Activated CD4-positive, alpha-beta T cell treated with anti-CD3 and anti-CD28 coated beads, Interleukin-2, amount 50 U/mL, for 16 hours (primary cell): ENCODE measurements at places on chromosomes 7 and 10.
A peak's percentile ranks its signal among the peaks of the same experiment; 100 is the strongest.

DNA sequence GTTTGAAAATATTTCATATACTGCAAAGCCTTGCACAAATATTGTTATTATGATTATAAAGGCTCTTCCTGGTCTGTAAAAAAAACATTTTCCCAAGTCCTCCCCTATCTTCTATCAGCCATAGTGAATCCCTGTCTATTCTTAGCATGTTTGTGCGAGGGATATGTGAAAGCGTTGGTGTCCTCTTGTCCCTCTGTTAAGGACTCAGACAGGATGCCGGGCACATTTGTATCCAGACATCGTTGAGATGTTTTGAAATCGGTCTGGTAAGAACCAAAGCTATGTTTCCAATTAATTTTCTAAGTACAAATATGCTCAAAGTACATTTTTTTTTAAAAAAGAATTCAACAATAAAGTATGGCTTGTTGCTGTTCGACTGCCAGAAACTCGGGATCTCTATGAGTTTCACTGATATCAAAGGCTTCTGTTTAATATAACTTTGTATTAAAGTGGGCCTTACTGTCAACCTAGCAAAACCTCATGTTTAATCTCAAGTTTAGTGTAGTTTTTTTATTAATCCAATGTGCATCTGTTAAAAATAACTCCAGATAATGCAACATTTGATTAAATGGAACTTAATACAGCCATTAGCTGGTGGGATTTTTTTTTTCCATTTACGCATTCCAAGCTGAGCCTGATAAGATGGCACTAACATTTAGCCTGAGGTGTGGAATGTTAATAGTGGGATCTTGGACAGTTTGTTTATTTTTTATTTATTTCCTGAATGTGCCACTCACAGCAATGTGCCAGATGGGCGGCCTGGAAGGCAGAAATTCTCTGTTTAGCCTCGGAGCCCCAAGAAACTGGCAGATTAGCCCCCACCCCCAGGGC is 754.3 kb downstream of the LRMDA start:
- DNase-seq: no peak

- DNase-seq: no peak
Observed at GRCh38 chr10:70598857-70599295, 3.7 kb downstream of the PRF1 start.

GRCh38 chr10:124992462-124993344 is 50.8 kb downstream of the ZRANB1 start:
- DNase-seq: peak; percentile 47

DNA sequence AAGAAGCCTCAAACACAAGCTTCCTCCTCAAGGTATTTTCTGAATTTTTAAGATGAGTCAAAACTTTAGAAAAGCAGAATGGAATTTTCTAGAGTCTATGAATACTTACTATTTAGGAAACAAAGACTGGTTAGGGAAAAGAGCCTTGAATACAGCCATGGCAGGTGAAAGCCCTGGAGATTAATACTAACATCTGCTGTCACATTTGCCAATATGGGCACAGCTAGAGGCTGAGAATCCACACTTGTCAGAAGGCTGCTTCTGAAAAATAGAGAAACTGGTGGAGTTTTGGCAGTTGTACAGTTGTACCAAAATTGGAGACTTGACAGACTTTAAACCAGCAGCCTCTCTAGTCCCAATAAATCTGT is 24.3 kb upstream of the CNNM1 start:
- DNase-seq: no peak

DNA sequence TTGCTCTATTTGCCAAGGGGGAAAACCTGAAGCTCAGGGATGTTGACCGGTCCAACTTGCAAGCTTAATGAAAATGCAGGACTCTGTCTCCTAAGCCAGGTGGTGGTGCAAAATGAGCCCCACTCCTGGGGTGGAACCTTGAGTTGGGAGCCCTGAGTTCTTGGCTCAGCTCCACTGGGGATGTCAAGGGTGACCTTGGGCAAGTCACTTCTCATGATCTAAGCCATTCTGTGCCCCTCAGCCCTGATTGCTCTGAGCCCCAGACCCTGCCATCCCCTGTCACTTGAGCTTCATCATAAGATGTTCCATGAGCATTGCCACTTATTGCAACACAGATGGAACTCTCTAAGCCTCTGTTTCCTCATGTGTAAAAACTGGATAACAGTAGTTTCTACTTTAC is 33.9 kb downstream of the MYL10 start:
- no peak for DNase-seq

- DNase-seq: no peak
Observed at GRCh38 chr7:158771213-158771834, 58.0 kb downstream of the ESYT2 start.

GRCh38 chr10:119859420-119860258 is 13.0 kb downstream of the MCMBP start:
- DNase-seq: peak; percentile 46

GRCh38 chr10:69501657-69502056 is 50.4 kb downstream of the TSPAN15 start:
- no peak for DNase-seq

GRCh38 chr10:118590334-118590733 is 5.1 kb downstream of the PRLHR start:
- DNase-seq: no peak

- no peak for DNase-seq
Observed at GRCh38 chr10:60446070-60446833, 56.6 kb upstream of the ANK3 start.

- no peak for DNase-seq
Observed at GRCh38 chr7:1078985-1079384, 8.9 kb upstream of the GPER1 start.

DNA sequence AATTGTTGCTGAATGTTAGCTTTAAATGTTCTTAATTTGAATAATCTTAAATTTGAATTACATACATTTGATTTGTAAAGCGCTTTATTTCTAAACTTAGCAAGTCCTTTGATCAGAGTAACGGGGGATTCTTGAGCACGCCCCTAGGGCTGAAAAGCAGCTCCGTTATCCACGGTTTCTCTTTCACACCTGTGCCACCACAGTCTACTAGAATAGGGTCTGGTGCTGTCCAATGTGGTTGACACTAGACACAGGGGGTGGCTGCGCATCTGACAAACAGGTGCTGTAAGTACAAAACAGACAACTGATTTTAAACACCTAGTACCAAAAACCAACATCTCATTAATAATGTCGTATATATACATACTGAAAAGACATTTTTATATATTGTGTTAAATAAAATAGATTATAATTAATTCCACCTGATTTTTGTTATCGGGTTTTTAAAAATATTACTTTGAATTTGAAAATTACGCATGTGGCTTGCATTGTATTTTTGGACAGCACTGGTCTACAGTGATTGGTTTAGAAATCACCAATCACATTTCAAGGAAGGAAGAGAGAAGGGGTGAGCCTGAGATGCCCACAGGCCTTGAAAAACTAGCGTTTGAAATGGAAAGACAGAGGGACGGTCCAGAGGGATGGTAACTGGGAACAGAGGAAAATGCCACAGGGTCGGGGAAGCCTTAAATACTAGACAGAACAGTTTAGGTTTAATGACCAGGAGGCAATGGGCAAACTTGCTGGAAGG is 7.3 kb downstream of the SEPHS1 start:
- DNase-seq: peak; percentile 12

DNA sequence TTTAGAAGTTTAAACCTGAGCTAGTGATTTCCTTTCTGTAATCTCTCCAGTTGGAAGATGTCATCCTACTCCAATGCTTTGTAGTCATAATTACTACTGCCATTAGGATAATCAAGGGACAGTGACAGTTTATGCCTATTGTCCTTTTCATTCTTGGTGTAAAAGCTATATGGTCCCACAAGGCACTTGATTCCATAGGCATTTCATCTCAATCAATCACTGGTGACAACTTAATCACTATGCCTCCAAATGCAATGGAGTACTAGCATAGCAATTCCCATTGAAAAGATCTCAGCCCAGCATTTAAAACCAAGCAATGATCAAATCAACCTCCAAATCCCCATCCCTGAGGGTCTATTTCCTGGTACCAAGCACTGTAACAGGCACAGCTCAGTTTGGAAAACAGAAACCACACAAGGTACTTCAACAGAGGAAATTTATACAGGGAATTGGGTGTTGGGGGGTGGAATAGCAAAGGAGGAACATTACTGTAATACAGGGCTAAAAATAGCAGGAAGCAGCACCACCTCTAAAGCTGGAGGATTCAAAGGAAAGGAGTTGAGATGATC is 51.0 kb downstream of the FHIP2A start:
- DNase-seq: no peak

DNA sequence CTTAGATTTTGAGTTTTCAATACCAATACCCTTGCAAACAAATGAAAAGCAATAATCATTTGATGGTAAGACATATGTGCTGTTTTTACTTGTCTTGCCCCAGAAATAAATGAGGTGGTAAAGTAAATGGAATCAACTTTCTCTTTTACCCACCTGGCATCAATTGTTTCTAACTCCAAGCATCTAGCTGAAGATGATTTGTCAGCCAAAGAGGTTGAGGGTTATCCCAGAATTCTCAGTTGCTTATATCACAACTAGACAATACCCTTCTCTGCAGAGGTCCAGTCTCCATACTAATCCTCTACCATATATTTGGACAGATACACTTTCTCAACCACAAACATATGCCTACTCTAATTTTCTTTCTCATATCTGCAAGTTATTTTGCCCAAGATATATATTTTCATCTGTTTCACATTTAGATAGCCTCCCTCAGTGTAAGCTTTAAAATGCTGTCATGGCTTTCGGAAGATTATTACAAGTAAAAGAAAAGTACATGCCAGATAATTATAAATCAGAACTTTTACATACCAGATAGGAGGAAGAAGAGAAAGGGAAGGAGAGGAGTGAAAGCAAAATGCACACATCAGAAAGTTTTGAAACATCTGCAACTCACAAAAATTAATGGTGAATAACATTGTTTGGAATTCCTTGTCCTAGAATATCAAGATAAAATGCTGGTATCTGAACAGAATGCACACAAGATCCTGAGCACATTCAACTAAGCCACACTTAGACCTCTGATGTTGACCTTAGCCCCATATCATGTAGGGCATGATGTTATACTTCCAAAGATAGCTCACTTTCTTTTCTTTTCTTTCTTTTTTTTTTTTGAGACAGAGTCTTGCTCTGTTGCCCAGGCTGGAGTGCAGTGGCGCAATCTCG is 146.6 kb downstream of the REEP3 start:
- no peak for DNase-seq

- DNase-seq: no peak
Observed at GRCh38 chr7:3371601-3372000, 70.5 kb downstream of the SDK1 start.

- DNase-seq: no peak
Observed at GRCh38 chr7:127876393-127876792, 154.8 kb downstream of the LRRC4 start.

- no peak for DNase-seq
Observed at GRCh38 chr7:408751-409311, 110.8 kb downstream of the PDGFA start.

DNA sequence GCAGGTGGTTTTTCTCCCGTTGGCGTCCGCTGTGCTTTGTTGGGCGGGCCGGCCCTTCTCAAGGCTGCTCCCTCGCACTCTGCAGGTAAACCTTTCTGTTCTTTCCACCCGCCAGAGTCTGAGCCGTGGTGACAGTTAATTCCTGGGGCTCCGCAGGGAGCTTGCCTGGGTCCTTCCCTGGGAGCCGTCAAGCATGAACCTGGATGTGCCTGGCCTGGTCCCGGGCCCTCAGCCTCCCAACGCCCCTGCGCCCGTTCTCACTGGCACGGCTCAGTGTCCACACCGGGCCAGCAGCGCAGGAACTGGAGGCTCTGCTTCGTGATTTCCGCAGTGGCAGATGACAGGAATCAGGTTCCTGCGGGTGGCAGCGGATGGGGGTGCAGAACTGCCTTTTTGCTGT is 10.9 kb upstream of the NKX6-2 start:
- no peak for DNase-seq

GRCh38 chr10:30812018-30812851 is 182.7 kb upstream of the LYZL2 start:
- DNase-seq: no peak

DNA sequence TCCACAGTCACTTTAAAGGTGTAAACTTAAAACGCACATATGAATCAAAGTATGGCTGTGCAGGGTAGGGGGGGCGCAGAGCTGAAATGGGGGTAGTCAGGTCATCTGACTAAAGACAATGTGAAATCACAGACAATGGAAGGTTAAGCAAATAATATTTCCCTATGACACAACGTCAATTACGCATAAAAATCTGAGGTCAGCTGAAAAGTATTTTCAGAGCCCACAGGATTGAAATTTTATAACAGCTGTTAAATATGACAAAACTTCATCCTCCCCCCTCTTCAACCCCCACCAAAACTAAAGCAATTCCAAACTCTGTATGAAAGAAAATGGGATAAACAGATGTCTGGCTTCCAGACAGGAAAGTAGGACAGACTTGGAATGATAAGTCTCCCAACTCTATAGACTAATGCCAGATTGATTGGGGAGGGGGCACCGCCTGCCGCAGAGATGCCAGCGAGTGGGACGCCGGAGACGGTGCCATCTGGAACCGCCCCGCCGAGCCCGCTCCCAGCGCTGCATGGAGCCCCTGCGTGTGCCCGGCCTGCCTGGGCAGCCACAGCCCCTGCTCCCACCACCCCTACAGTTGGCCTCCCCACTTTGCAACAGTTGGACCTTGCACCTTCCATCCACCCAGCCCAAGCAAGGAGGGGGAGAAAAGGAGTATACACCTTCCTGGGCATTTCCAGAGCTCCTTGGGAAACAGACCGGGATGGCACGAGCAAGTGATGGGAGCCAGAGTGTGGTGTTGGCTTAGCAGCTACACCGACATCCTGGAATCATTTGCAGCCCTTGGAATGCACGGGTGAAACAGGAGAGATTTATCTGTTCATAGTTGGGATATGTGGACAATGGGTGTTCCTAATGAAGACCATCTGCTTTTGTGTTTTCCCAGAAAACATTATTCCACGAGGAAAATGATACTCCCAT is 10.7 kb downstream of the EBF3 start:
- no peak for DNase-seq

DNA sequence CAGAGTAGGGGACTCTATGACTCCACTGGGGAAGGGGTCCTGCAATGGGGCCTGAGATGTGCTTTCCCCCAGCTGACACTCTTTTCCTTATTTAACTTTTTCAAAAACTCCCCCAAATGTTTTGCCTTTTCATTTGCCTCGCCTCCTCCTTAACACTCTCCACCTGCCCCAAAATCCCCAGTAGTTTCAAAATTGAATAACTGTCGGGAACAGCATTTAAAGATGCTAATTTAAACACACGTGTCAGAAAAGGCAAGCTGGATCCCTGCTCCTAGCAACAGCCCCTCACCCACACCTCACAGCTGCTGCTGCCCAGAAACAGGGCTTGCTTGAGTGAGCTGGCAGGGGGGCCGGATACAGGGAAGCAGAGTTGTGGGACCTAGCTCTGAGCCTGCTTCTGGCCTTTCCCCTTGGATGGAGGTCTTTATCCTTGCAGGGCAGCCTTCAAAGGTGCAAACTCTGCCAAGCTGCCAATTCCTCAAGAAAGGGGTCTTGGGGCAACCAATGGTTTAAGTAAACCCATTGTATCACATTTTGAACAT is 115.3 kb downstream of the KCNMA1 start:
- no peak for DNase-seq

GRCh38 chr10:42645516-42645915 is 7.1 kb upstream of the ZNF33B start:
- no peak for DNase-seq

DNA sequence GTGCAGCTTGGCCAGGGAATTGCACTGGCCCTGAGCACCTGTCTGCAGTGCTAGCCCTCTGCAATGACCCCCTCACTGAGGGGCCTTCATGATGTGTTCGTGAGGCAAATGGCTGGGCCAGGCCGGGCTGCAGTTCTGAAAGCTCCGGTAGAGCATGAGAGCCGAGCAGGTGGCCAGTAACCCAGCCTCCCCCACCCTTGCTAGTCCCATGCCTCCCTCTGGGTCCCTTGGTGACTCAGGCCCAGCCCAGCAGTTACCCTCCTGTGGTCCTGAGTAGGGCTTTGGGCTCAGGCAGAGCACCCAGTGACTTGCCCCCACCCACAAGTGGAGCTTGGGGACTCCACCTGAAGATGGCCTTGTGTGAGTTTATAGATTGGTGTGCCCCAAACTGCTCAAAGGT is 16.1 kb upstream of the CSGALNACT2 start:
- DNase-seq: no peak
